Hematopoietic multipotent progenitor cell treated with erythropoietin and hydrocortisone succinate and interleukin-3 and kit ligand, for 6 days (in vitro differentiated cells): ENCODE measurements at places on chromosomes 16 and 17.

- no peak for DNase-seq
Measured at GRCh38 chr17:45436625-45437464, 4.2 kb upstream of the ARHGAP27 start.

DNA sequence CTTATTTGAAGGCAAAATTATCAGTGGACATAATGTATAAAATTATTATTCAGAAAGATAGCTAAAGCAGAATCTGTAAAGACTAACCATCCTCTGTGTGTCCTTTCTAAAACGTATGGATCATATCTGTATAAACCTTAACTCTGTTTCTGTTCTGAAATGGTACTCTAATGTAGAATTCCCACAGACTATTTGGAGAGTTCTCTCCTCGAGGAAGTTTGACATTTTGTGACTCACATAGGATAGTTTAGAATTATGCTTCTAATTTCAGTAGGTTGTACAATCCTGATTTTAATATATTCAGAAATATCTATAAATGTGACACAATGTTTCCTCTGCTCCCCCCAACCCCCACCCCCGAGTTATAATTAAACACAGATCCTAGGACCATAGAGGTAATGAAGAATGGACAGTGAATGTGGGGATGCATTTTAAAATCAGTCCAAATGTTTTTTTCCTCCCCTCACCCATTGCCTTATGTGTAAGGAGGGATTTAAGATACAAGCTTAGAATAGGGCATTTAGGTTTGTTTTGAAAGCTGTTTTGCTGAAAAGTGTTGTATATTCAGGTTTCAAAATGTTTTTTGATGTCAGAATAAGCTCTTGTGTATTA, 66.8 kb downstream of the BCAS3 start:
- DNase-seq = no peak

GRCh38 chr17:16406742-16407674, 8.4 kb upstream of the TRPV2 start:
- peak; percentile 47 for DNase-seq

- DNase-seq = peak; percentile 67
Measured at GRCh38 chr17:32285746-32286517, 20.3 kb downstream of the RHBDL3 start.

DNA sequence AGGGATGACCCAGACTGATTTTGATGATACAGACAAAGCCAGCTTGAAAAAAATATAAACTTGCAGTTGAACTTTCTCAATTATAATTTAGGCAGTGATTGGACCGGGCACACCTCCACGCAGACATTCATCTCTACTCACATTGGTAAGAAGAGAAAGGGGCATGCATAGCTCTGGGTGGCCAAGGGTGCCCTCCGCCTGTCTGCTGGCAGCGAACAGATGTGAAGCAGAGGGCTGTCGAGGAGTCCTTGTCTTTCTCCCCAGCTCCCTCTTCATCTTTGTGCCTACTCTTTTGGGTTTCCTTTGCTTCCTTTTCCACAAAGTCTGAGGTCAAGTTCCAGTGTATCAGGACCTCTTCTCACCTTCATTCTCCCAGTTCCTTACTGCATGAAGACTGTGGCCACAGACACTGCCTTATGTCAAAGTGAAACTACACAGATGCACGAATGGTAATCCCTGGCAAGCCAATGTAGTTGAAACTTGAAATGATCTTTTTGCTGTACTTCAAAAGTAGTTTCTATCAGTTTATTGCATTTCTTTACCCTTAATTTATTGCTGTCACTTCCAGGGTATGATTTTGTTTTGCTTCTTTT, 343.7 kb upstream of the SOX9 start:
- no peak for DNase-seq

DNA sequence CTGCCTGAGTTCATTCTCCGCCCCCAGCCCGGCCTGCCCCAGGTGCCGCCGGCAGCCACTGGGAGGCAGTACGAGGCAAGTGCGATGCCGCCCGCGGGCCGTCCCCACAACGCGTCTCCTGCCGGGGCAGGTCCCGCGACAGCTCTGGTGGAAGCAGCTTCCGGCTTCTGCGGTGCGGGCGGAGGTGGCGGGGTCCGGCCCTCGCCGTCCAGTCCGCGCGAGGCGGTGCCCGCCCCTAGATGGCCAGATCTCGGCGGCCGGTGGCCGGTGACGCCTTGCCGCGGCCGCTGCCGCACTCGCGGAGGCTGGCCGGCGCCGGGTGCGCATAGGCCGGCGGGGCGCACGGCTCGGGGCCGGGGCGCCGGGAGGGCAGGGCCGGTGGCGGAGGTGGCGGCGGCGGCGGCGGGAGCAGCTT, 1.8 kb downstream of the GJD3 start:
- peak; percentile 90 for DNase-seq
